ENCODE measurements at places on chromosomes 7 and 10.

GRCh38 chr10:128086003-128086863, 40.0 kb downstream of the MKI67 start:
- DNase-seq: no peak

GRCh38 chr10:93437946-93438612, 44.1 kb downstream of the MYOF start:
- no peak for DNase-seq

GRCh38 chr10:89032141-89032891, 41.7 kb downstream of the FAS start:
- no peak for DNase-seq

- DNase-seq: no peak
These were observed 935 bp downstream of the TM9SF3 start for GRCh38 chr10:96585736-96586418.

DNA sequence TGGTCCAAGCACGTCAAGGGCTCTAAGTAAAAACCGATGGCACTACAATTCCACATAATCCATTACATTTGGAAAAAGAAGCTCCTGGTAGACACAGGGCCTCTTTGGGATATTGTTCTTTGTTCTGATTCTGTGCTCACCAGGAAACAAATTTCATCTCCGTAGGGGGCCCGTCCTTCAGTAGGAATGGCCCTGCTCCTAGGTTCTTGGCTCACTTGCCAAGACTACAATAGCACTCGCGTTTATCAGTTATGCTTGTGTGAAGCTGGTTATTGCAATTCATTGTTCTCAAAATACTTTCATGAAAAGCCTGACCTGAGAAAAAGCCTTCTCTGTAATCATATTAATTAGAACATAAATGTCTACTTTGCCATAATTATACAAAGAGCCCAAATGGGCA, 10.3 kb upstream of the ZC3HAV1L start:
- DNase-seq: no peak

DNA sequence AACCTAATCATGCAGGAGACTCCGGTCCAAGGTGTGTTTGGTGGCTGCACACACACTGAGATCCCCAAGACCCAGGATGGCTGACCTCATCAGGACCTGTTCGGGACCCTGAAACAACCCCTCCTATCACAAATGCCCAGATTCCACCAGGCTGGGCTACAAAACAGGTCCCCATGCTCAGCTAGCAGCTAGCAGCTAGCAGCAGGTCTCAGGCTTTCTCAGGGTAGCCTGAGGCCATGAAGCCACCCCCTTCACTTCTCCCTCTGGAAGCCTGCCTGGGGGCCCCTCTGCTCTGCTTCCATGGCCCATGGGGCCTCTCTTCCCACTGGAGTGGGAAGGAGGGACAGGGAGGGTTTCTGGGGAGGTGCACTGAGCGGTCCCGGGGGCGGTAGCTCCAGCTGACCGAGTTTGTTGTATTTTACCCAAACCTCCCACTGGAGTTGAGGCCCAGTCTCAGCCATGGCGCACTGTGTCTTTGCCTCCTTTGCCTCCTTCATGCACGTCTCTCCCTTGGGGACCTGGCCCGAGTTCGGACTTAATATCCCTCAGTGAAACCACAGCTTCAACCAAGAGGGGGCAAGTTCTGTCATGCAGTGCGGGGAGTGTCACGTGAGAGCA, 95.1 kb upstream of the GPR26 start:
- DNase-seq: no peak

GRCh38 chr7:158910254-158911053, 54.1 kb downstream of the DYNC2I1 start:
- no peak for DNase-seq

DNA sequence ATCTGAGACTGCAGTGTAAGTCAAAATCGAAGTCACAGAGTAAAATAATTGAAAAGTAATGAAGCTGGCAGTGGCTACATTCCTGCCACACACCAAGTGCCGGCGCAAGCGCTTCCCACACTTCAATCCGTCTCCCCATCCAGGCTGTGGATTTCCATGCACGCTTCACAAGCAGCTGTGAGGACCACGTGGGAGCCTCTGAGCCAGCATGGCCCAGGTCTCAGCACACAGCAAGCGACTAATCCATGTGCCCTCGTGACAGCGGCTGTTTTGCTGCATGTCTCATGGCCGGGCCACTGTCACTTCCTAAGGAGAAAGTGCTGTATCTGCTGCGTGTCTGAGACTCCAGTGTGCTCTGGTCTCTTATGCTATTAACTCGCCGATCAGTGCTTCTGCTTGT, 566.9 kb downstream of the DNAJB6 start:
- no peak for DNase-seq

- no peak for DNase-seq
These were observed 203.4 kb downstream of the MAD1L1 start for GRCh38 chr7:2029211-2029905.
